Activated effector memory CD4-positive, alpha-beta T cell treated with Interleukin-2 at 50 U/mL for 16 hours (primary cell): ENCODE measurements at places on chromosomes 12 and 14.

DNA sequence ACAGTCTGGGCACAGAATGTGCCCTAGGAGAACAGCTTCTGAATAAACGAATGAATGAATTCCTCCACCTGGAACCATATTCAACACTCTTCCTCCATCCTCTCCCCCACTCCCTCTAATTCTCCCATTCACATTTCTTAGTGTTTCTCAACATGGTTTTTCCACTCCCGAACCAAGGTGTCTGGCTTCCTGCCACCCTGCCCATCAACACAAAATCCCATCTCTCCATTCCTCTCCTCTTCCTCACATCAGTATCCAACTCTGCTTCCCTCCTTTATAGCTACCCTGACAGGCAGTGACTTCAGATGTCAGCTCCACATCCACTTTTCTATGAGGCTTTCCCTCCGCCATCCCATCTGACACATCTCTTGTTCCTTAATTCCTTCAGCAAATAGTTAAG, 2.9 kb downstream of the TNFRSF1A start:
- no peak for DNase-seq

GRCh38 chr12:6266971-6267721, 43.3 kb upstream of the PLEKHG6 start:
- no peak for DNase-seq

GRCh38 chr12:44507461-44507860, 368.7 kb downstream of the NELL2 start:
- DNase-seq = no peak

GRCh38 chr12:123267991-123268843, 3.4 kb downstream of the CDK2AP1 start:
- DNase-seq = no peak

DNA sequence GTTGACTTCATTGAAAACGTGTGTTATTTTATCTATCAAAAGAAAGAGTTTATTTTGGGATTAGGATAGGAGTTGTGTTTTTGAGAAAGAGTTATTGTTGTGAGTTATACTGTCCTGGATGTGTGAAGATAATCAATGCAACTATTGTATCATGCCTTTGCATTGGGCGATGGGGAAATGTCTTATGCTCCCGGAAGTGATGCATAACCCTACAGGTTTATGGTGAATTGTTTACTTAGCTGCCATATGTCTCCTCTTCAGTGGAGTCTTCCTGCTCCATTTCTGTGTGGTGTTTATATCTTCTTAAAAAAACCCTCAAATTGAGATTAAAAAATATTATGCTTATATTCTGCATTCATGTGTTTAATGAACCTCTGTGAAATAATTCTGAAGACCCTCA, 6.5 kb downstream of the PDE3A start:
- no peak for DNase-seq

GRCh38 chr12:57698414-57698813, 4.5 kb downstream of the OS9 start:
- no peak for DNase-seq
